Effector memory CD8-positive, alpha-beta T cell (primary cell): ENCODE measurements at places on chromosomes 13 and 19.
A peak's percentile ranks its signal among the peaks of the same experiment; 100 is the strongest.

GRCh38 chr13:34408640-34409039 lies 533.4 kb upstream of the NBEA start:
- no peak for DNase-seq
- no peaks in the 10 kb centered on the region for H3K27me3 ChIP-seq
- no peaks in the 10 kb centered on the region for H3K36me3 ChIP-seq
- H3K4me3 ChIP-seq, result no peak overlapping the region
- H3K27ac ChIP-seq, result no peak overlapping the region
- H3K4me1 ChIP-seq, result no peaks in the 10 kb centered on the region

- no peak overlapping the region for H3K27ac ChIP-seq
- H3K36me3 ChIP-seq, result no peaks in the 10 kb centered on the region
- H3K4me3 ChIP-seq, result no peak overlapping the region
- peaks cover 12% of the 10 kb centered on the region for H3K4me1 ChIP-seq
- H3K27me3 ChIP-seq, result peaks cover 7% of the 10 kb centered on the region
These were observed 152.2 kb upstream of the UBL3 start for GRCh38 chr13:30002577-30002976.

DNA sequence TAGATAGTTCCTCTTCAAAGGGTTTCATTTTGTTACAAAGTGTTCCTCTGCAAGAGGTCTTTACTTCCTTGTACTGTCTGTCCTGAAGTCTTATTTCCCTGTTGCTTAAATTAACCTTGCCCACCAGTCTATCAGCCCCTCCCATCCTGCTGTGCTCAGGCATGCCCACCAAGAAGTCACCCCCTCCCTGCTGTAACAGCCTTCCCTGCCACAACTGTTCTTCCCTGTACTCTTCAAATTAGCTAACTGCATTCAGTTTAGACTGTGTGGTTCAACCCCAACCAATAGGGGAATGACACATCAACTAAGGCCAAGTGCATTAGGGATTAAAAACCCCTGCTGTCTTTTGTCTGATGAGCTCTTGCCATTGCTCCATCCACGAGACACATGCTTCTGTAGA lies 34.4 kb upstream of the ZNF562 start:
- H3K27me3 ChIP-seq, result peaks cover 34% of the 10 kb centered on the region
- H3K27ac ChIP-seq, result no peak overlapping the region
- H3K36me3 ChIP-seq, result no peaks in the 10 kb centered on the region
- DNase-seq, result no peak

DNA sequence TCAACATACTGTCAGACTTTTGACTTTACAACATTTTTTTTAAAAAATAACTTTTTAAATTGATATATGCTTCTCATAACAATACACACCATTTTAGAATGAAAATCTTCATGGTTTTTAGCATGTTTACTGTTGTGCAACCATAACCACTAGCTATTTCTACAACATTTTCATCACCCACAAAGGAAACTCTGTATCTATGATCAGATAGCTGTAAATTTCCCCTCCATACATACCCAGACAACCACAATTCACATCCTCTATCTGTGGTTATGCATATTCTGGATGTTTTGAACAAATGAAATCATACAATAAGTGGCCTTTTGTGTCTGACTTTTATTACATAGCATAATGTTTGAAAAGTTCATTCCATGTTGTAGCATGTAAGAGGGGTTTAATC lies 1666.0 kb downstream of the EFNB2 start:
- H3K36me3 ChIP-seq, result no peaks in the 10 kb centered on the region
- no peaks in the 10 kb centered on the region for H3K27me3 ChIP-seq
- DNase-seq, result no peak
- no peak overlapping the region for H3K4me3 ChIP-seq
- no peaks in the 10 kb centered on the region for H3K4me1 ChIP-seq

- H3K36me3 ChIP-seq, result no peaks in the 10 kb centered on the region
- H3K27ac ChIP-seq, result no peak overlapping the region
- no peaks in the 10 kb centered on the region for H3K27me3 ChIP-seq
- DNase-seq, result no peak
- no peak overlapping the region for H3K4me3 ChIP-seq
These were observed 96.7 kb downstream of the CRYL1 start for GRCh38 chr13:20428666-20429644.

DNA sequence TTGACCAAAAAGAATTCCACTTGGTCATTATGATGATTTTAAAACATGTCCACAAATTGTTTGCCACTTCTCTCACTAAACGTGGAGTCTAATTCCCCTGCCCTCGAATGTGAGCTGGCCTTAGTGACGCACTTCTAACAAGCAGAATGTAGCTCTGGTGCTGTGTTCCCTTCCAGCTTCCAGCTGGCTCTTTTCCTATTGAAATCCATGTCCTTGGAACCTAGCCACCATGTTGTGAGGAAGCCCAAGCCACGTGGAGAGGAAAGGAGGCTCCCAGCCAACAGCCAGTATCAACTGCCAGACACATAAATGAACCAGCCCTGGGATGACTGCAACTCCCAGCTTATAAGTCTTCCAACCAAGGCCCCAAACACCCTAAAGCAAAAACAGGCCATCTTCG lies 23.6 kb upstream of the CEBPA start:
- H3K4me3 ChIP-seq, result no peak overlapping the region
- peaks cover 23% of the 10 kb centered on the region for H3K27me3 ChIP-seq
- no peak for DNase-seq
- H3K36me3 ChIP-seq, result no peaks in the 10 kb centered on the region

- no peak for DNase-seq
- no peak overlapping the region for H3K27ac ChIP-seq
- H3K27me3 ChIP-seq, result peaks cover 25% of the 10 kb centered on the region
- no peak overlapping the region for H3K4me3 ChIP-seq
- H3K4me1 ChIP-seq, result no peaks in the 10 kb centered on the region
- H3K36me3 ChIP-seq, result no peaks in the 10 kb centered on the region
These were observed 578.8 kb downstream of the DCT start for GRCh38 chr13:93900731-93901130.

DNA sequence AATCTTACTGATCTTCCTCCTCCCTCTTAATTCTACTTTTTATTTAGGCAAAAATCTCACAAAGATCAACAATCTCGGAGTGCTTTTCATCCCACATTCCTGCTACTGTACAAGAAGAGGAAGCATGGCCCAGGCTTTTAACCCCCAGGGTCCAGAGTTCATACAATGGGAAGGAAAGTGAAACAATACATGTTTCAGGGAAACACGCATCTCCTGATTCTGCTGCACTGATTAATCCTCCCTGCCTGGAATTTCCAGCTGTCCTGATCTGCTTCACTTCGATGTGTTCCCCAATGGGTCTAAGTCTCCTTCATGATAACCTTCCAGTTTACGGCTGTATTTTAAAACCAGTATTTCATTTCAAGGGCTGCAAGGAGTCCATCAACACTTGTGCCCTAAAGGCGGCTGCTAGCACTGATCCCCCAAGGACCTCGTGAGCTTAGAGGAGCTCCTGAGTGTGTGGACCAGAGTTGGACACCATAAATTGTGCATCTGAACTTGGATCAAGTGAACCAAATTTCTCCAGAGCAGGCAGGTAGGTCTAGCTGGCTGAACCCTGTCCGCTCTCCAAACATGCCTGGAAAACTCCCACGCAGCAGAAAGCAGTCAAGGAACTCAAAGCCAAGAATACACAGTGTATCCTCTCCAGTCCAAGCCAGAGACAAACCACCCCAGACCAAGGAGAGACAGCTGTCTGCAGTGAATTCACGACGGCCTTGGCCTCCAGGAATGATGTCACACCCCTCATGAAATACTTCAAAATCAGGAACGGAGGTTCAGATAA lies 44.3 kb downstream of the COL4A1 start:
- peaks cover 14% of the 10 kb centered on the region for H3K27me3 ChIP-seq
- H3K4me3 ChIP-seq, result no peak overlapping the region
- DNase-seq, result no peak

- no peaks in the 10 kb centered on the region for H3K36me3 ChIP-seq
- no peaks in the 10 kb centered on the region for H3K4me1 ChIP-seq
- no peak overlapping the region for H3K4me3 ChIP-seq
- no peaks in the 10 kb centered on the region for H3K27me3 ChIP-seq
- no peak for DNase-seq
- H3K27ac ChIP-seq, result no peak overlapping the region
These were observed 186.2 kb upstream of the PCDH9 start for GRCh38 chr13:67416047-67416925.

- no peak for DNase-seq
- H3K4me3 ChIP-seq, result no peak overlapping the region
- no peak overlapping the region for H3K27ac ChIP-seq
- no peaks in the 10 kb centered on the region for H3K4me1 ChIP-seq
These were observed 16.8 kb upstream of the ZNF432 start for GRCh38 chr19:52065399-52065798.

- no peak overlapping the region for H3K27ac ChIP-seq
- no peaks in the 10 kb centered on the region for H3K27me3 ChIP-seq
- no peaks in the 10 kb centered on the region for H3K4me1 ChIP-seq
- H3K4me3 ChIP-seq, result no peak overlapping the region
These were observed 2494.9 kb upstream of the PCDH20 start for GRCh38 chr13:63910511-63910910.

- H3K4me1 ChIP-seq, result peaks cover 5% of the 10 kb centered on the region
- H3K27me3 ChIP-seq, result peaks cover 59% of the 10 kb centered on the region
- H3K4me3 ChIP-seq, result peak overlapping the region; percentile 39
- peak; percentile 15 for DNase-seq
- H3K27ac ChIP-seq, result no peak overlapping the region
These were observed 13.8 kb downstream of the ATP12A start for GRCh38 chr13:24693862-24694471.

GRCh38 chr13:40457929-40458719 lies 208.3 kb downstream of the FOXO1 start:
- H3K27me3 ChIP-seq, result no peaks in the 10 kb centered on the region
- DNase-seq, result no peak
- H3K27ac ChIP-seq, result no peak overlapping the region
- no peaks in the 10 kb centered on the region for H3K36me3 ChIP-seq
- H3K4me3 ChIP-seq, result no peak overlapping the region

GRCh38 chr13:45142440-45143345 lies 22.4 kb downstream of the GTF2F2 start:
- no peak overlapping the region for H3K4me3 ChIP-seq
- H3K27ac ChIP-seq, result no peak overlapping the region
- no peaks in the 10 kb centered on the region for H3K27me3 ChIP-seq
- no peak for DNase-seq

GRCh38 chr13:24086642-24087041 lies 73.9 kb upstream of the SPATA13 start:
- no peaks in the 10 kb centered on the region for H3K4me1 ChIP-seq
- H3K27me3 ChIP-seq, result peaks cover 6% of the 10 kb centered on the region
- H3K4me3 ChIP-seq, result no peak overlapping the region
- DNase-seq, result no peak

DNA sequence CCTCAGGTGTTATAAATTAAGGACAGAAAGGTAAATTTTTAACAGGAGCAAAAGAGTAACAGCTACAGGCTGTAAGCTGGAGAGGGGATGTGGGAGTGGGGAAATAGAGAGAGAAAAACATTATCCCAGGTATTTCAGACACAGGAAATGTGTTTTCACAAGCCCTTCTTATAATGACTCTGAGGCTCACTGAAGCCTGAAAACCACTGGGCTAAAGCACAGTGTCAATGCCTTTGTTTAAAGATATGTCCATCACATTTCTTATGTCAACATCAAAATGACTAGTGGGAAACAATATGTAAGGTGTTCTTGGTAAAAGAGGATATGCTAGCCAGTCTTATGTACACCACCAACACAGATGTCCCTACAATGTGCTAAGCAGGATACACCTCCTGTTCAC lies 365.9 kb downstream of the FGF14 start:
- H3K27me3 ChIP-seq, result no peaks in the 10 kb centered on the region
- H3K27ac ChIP-seq, result no peak overlapping the region
- H3K4me1 ChIP-seq, result no peaks in the 10 kb centered on the region
- DNase-seq, result no peak
- no peak overlapping the region for H3K4me3 ChIP-seq

GRCh38 chr13:106919638-106920037 lies 351.7 kb upstream of the ARGLU1 start:
- no peak overlapping the region for H3K4me3 ChIP-seq
- no peak overlapping the region for H3K27ac ChIP-seq
- DNase-seq, result no peak
- no peaks in the 10 kb centered on the region for H3K36me3 ChIP-seq
- H3K4me1 ChIP-seq, result peaks cover 3% of the 10 kb centered on the region

DNA sequence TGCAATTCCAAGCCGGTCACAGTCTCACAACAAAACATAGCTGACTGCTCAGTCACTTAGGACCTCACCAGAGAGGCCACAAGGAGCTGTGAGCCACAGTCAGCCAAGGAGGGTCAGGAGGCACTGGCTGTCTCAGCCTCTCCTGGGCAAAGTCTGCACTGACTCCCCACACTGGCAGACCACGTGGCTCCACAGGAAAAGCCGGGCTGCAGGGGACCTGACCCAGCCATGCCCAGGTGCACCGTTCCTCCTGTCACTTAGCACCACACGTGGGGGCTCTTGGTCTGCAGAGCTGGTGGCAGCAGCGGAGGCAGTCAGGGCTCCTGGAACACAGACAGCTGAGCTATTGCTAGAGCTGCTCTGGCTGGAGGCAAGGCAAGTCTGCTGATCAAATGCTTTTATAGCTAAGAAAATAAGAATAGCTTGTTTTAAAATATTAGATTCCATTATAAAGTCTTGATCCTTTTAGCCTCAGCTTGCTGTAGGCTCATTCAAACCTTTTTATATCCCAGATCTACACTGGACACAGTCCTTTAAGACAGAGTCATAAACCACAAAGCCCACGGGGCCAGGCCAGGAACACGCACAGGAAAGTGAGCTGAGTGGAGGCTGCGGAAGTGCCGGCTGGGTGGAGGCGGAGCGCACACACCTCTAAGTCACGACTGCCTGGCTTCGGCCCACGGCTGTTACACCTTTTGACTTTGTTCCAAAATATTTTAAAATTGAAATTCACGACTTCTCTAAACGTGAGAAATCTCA lies 744.1 kb downstream of the UQCRFS1 start:
- no peaks in the 10 kb centered on the region for H3K36me3 ChIP-seq
- no peak for DNase-seq
- no peak overlapping the region for H3K4me3 ChIP-seq
- H3K27ac ChIP-seq, result peak overlapping the region; percentile 72

DNA sequence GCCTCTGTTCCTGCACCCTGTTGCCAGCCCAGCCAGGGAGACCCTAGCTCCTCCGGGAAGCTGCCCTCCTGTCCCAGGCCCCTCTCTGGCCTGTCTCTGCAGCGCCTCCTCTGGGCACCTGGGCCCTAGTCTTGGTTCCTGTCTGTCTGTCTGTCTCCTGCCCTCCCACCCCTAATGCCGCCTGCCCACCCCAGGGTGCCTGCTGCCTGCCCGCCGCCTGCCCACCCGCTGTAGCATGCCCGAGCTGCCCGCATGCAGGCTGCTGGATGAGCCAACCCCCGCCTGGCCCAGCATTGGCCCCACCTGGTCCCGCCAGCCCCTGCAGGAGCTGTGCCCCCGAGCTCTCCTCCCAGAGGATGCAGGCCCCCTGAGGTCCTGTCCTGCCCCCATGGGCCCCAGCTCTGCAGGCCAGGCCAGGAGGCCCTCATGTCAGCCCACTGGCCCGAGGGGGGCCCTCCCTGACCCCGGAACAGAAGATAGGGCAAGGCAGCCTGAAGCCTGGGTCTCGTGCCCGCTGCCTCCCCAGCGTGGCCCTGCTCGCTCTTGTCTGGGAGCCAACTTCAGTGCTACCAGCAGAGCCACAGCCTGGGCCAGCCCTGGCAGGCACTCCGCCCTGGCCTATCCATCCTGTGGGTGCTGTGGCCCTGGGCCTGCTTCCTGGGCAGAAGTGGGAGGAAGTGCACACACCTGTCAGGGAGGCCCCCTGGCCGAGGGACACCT lies 5.2 kb downstream of the MAP2K7 start:
- no peak overlapping the region for H3K27ac ChIP-seq
- DNase-seq, result no peak
- no peaks in the 10 kb centered on the region for H3K27me3 ChIP-seq
- peaks cover 33% of the 10 kb centered on the region for H3K4me1 ChIP-seq

GRCh38 chr19:48473161-48473966 lies 4.2 kb downstream of the CYTH2 start:
- H3K27ac ChIP-seq, result no peak overlapping the region
- no peak overlapping the region for H3K4me3 ChIP-seq
